ENCODE measurements at places on chromosomes 6 and 20. TPM values are rescaled to one million over a fixed set of nuclear protein-coding genes. Genes with fewer than 3 reads are reported as not detected.

NR2E1 gene
- not detected for total RNA-seq

GRCh38 chr6:118285791-118286190, 262.3 kb upstream of the PLN start:
- no peak for DNase-seq

SLC25A27 gene
- 43.7 TPM for total RNA-seq

GRCh38 chr20:49833483-49833882, 20.9 kb downstream of the SLC9A8 start:
- no peak for DNase-seq

CD83 gene
- 5.7 TPM for total RNA-seq

SENP6 gene
- 71.5 TPM for total RNA-seq

DNA sequence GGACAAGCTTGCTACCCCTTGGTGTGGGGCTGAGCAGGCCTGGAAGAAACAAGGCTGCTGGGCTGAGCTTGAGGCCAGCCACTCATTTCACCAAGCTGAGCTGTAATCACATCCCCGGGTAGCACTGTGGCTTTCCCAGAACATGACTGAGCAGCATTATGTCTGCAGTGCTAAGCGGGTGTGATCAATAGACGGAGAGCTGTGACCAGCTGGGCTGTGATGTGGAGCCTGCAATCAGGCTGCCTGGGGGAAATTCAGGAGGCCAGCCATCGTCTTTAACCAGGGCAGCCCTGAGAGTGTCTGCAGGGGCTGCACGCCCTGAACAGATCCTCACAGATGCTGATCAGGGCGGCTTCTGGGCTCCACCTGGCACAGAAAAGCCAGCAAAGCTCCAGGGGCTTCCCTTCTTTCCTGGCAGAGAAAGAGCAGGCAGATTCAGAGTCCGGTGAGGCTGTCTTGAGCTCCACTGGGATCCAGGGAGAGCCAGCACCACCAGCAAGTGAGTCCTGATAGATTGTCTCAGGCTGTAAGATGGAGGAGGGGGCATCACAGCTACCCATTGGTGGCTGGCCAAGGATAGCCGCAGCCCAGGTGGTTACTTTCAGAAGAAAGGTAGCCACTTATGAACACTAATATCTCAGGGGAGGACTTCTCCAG, 165.9 kb downstream of the NRN1 start:
- no peak for DNase-seq

PPP1R3G gene
- 1.7 TPM for total RNA-seq

DNA sequence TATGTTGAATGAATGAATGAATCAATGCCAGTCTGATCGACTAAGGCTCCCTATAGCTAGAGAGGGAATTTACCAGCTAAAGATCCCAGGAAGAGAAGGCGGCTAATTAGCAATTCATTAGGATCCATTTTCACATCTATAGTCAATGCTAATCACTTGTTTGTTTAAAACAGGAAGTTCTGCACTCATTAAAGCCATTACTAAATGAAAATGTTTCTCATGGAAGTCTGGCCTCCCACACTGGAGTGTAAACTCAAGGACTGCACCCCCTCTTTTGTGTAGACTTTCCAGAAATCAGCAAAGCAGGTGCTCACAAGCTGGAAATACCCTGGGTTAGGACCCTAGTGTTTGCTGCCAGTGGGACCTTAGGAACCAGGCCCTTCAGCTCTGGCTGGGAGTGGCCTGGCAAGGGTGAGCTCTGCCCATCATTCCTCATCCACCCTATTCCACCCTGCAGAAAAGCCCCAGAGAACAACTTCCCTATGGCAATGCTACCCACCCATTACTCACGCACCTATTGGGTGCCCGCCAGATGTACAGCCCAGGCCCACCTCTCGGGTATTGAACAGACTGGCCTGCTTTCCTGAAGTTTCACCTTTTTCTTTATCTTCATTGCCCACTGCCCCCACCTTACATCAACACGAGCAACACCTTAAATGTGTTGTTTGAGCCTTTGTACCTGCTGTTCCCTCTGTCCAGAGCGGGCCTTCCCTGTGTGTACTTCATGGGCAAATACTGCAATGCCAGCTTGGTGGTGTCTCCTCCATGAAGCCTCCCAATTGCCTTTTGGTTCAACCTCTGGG, 60.8 kb downstream of the TTI1 start:
- no peak for DNase-seq
